Activated CD8-positive, alpha-beta T cell treated with anti-CD3 and anti-CD28 coated beads for 36 hours (primary cell): ENCODE measurements at places on chromosomes 3 and 15.

DNA sequence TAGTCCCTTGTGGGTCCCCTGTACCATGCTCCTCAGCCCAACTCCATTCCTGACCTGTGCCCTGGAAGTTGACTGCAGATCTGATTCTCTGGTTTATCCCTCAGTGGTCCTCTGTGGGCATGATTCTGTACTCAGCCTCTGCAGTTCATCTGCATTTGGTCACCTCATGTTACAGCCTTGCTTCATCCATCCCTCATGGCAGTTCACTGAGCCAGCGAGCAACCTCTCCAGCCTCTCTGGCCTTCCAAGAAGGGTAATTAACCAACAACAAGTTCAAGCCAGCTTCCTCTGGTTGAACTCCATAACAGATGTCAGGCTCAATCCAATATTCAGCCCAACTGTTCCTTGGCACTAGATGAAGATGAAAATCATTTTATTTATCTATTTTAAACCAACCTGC, 509.5 kb downstream of the NTRK3 start:
- no peak for DNase-seq

GRCh38 chr3:163508206-163508605, 1570.1 kb downstream of the SI start:
- no peak for DNase-seq

GRCh38 chr3:179018808-179019207, 52.8 kb downstream of the ZMAT3 start:
- DNase-seq: no peak

DNA sequence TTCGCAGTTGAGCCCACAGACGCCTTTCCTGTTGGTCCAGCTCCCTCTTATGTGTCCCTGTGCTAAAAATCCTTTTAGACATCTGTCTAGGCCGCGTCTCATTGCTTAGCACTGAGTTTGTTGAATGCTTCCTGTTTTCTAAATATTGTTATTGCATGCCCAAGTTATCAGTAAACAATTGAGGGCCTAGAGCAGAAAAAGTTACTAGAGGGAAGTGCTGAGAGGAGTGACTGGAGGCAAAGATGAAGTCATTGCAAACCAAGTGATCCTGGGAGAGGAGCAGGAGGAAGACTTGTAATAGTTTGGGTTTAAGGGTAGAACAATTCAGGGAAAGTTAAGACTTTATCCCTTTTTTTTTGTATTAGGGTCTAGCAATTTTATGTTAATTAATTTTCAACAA, 88.1 kb downstream of the DCUN1D1 start:
- DNase-seq: no peak

DNA sequence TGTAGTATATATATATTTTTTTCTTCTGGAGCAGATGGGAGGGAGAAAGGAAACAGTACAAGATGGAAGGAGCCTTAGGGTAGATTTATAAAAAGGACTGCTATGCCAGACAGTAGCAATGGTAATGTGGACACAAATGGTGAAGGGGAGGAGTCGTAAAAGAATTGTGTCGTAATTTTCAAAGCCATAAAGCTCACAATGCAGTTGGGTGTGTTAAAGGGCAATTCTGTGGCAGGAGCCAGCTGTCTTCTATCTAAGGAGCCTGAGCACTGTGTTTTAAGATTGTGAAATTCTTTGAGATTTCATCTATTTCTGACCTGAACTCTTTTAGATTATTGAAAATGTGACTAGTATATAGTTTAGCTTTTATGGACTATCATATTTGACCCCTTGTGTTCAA, 58.9 kb downstream of the CNOT10 start:
- no peak for DNase-seq

DNA sequence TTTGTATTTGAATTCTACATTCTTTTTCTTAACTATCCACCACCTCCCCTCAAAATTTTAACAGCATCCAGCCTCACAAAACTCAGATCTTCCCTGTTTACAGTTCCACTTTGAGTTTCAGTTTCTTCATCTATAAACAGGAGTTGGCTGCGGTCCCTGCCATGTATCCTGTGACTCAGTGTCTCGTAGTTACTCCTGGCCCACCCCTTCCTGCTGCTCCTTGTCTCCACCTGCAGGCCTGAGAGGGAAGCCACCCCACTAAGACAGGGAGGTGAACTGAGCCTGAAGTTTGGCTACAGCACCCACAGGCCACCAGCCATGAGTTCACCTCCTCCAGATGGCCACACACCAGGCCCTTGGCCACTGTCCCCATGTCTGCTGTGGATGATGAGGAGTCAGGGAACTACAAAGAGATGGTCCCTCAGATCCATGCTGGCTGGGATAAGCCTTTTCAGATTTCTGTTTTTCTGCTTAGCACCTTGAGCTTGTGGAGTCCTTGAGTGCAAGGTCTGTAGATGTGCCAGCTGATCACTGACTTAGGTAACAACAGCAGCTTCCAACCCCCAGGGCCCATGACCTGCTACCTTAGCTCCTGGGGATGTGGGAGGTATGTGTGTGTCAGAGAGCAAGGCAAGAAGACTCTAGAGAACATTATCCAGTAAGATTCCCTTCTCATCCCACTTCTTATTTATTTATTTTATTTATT, 37.5 kb downstream of the CD86 start:
- DNase-seq: peak; percentile 81

- DNase-seq: peak; percentile 64
Observed at GRCh38 chr15:30991255-30992235, at the start of gene MTMR10. Gene MTMR10, minus strand, starts transcription at chr15:30991628. Its CDS starts 122 bp downstream, at chr15:30991506.

- DNase-seq: no peak
Observed at GRCh38 chr3:10442151-10442795, 63.1 kb downstream of the ATP2B2 start.

DNA sequence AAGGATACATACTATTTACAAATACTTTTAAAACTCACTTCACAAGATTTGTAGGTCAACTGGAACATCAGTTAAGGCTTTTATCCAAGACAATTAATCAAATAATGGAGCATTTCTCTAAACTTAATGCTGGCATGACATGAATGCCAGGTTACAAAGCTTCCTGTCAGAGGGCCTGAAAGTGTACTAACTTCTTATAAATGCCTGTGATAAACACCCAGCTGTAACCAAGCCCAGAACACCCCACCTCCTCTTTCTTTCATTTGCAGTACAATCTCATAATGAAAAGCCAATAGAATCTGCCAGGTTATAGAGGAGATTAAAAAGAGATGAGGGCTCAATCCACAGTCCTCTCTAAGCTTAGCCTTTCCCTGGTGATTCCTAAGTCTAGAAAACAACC, 214.4 kb downstream of the OSBPL10 start:
- no peak for DNase-seq

DNA sequence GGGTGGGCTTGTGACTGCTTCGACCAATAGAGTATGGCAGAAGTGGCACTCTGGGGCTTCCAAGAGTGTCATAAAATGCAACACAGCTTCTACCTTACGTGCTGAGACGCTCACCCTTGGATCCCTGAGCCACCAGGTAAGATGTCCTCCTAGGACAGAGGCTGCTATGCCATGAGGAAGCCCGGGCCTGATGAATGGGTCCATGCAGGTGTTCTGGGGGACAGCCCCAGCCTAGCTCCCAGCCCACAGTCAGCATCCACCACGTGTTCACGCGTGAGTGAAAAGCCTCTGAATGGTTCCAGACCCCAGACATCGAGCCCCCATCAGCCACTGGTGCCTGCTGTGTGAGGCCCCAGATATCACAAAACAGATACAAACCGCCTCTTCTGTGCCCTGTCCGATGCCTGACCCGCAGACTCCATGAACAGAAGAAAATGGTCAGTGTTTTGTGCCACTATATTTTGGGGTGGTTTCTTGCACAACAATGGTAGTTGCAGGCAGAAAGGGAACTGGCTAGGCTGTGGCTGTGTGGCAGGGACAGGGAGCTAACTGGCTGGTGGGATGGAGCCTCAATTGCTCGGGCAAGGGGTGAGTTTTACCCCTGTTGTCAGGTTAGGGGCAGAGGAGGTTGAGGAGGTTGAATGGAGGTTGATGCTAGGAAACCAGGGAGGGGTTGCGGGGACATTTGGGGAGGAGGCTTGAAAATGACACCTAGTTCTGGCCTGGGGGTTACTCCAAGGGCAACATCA, 92.2 kb downstream of the LINGO1 start:
- no peak for DNase-seq

DNA sequence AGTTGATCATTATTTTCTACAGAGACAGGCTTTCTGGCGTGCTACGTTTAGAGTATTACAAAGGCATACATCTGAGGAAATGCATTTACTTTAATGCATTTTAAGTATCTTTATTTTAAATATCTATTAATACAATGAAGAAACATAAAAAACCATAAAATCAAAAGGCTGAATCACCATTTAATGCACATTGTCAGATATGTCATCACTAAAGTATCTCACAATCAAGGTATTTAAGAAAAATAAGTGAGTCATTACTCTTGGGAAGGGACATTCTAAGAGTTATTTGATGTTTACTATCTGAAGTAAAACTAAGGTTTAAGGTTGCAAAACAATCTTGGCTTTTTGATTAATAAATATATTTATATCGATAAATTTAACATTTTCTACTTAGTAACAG, 102.2 kb downstream of the CTNNB1 start:
- DNase-seq: no peak

- DNase-seq: no peak
Observed at GRCh38 chr3:155227141-155227540, 66.3 kb downstream of the STRIT1 start.

DNA sequence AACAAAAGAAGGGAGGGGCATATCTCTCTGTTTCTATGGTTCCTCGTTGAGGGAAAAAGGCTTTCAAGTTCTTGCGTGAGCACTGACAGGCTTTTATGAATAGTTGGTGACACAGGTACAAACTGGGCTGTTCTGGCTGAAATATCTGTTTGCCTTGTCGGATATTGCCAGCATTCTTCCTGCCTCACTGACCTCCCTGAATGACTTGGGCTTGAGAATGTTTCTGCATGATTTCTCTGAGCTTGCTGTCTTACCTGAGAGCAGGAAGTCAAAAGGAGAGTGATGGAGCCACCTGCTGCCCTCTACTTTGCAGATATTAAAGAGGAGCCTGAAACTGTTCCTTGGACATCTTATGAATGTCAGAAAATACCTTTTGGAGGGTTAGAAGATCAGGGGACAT, 4.8 kb downstream of the GCNT3 start:
- DNase-seq: no peak

GRCh38 chr3:33089515-33089914, 7.4 kb downstream of the GLB1 start:
- DNase-seq: peak; percentile 44

GRCh38 chr3:48013288-48013980, 2.8 kb downstream of the MAP4 start:
- no peak for DNase-seq

DNA sequence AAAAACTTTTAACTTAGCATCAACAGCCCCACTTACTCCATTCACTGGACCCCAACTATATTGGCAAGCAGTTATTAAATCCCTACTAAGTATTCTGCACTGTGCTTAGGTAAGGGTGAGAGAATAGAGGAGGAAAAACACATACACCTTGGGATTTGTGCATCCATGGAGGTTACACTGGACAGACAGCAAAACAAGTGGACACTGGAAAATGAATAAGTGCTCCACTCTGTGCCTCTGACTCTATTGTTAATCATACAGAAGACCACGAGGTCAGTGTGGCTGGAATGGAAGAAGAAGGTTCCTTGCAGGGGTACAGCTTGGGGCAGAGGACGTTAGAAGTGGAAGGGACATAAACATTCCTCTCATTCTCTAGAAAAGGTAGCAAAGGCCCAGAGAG, 3.2 kb downstream of the ADCY5 start:
- DNase-seq: no peak

DNA sequence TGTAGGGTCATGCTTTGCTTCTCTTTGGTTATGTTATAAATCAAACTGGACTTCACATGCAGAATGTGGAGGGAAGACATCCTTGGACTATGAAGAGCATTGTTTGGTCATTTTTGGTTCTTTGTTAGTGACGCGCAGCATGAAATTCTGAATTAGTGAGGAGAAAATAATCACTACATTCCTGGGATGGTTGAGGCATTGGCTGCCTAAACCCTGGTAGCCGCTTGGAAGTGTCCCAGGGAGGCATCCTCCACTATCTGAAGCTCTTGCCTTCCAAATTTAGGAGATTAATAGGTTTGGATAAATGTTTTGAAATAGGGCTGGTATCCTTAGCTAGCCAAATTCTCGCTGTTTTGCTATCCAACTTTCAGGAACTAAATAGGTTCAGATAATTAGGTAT, 96.2 kb downstream of the CLSTN2 start:
- no peak for DNase-seq

DNA sequence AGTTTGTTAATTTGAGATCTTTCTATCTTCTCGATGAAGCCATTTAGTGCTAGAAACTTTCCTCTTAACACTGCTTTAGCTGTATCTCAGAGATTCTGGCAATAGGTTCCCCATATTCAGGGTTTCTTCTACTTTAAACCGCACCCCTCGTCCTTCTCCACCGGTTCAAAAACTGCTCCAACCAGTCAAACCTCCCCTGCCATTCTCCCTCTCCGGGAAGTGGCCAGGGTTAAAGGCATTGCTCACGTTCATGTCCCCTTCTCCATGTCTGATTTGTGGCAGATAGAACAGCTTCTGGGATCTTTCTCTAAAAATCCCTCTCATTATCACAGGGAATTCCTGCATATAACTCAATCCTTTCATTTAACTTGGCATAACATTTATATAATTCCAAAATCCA, 14.4 kb downstream of the ALDH1L1 start:
- DNase-seq: no peak

- DNase-seq: no peak
Observed at GRCh38 chr3:197463279-197463678, 92.5 kb downstream of the BDH1 start.

- no peak for DNase-seq
Observed at GRCh38 chr3:15800327-15800726, 2.5 kb upstream of the ANKRD28 start.

DNA sequence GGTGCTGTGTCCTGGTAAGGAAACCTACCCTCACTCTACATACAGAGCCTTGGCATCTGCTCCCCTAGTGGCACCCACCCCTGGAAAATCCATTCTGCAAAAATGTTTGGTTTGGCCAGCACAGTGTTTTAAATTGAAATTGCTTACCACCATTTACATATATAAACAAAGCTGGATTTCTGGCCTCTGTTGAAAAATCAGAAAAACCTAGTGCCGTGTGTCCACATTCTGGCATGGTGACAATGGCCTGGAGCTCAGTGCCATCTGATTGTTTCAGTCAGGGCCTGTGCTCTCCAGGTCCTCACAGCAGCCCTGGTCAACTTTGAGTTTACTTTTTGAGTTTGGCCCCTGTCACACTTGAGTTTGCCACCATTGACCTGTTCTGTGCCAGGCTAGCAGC, 2.9 kb upstream of the IL17RC start:
- DNase-seq: no peak

- no peak for DNase-seq
Observed at GRCh38 chr15:76153241-76154197, 93.7 kb downstream of the TMEM266 start.

GRCh38 chr3:62992520-62992919, 117.3 kb upstream of the CADPS start:
- DNase-seq: no peak

- no peak for DNase-seq
Observed at GRCh38 chr3:122957707-122958689, 69.6 kb downstream of the SEMA5B start.

GRCh38 chr3:47411696-47412452, 31.1 kb downstream of the PTPN23 start:
- no peak for DNase-seq

- DNase-seq: no peak
Observed at GRCh38 chr3:126394977-126395321, 240 bp downstream of the CFAP100 start.
